Kidney tubule cell (primary cell): ENCODE measurements at places on chromosomes 16 and 17.

DNA sequence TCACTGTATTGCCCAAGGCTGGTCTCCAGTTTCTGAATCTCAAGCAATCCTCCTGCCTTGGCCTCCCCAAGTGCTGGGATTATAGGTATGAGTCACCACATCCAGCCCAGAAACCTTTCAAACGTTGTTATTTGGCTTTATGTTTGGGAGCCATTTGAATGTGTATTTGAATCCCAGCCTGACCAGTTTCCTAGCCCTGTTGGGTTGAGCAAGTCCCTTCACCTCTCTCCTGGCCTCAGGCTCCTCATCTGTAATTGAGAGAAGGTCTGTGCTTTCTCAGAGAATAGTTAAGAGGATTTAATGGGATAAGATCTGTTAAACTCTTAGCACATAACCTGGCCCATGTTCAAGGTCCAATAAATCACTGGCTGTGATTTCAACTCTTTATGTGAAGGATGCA, 385.8 kb upstream of the RBFOX1 start:
- no peak for DNase-seq

- DNase-seq, result no peak
Observed at GRCh38 chr17:3643889-3644349, 7.4 kb downstream of the CTNS start.

DNA sequence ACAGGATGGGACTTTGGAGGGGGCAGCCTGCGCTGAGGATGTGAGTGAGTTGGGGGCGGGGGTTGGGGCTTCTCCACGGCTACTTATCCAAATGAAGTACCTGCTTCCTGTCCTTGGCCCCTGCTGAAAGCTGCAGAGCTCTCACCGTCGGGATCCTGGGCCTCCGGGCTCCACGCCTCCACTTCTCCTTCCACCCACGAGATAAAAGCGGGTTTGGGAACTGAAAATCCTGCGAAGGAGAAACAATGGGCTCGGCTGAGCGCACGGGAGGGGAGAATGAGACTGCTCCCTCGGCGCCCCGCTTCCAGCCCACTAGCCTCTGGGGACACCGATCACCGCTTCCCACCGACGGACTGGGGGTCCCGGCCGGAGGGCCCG, 486 bp downstream of the ZNF785 start:
- DNase-seq, result peak; percentile 34

DNA sequence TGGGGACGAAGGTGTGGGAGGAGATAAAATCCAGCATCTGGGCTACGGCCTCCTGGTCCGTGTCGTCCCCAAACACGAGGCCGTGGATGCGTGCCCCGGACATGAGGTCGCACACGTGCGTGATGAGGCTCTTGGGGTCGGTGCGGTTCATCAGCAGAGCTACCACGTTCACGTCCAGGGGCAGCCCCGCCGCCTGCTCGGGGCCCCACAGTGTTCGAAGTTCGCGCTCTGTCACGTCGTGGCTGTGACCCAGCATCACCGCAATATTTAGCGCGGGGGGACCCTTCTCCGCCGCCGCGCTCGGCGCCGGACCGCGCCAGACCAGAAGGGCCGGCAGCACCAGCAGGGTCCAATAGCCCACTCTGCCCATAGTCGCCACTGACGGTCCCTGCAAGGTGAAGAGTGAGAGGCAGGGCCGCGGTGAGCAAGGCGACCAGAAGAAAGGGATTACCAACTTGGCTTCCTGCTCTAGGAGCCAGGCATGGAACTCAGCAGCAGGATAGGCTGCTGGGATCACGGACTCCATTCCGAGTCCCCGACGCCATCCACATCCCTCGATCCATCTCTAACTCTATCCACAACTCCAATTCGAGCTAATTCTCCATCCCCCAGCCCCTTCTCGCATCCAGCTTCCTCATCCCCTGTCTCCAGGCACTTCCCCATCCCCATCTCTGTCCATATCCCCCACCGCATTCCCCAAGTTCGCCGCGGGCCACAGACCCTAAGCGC, 2.0 kb downstream of the GRIN2A start:
- no peak for DNase-seq

- DNase-seq, result no peak
Observed at GRCh38 chr16:13234999-13235398, 333.6 kb downstream of the SHISA9 start.

- no peak for DNase-seq
Observed at GRCh38 chr16:10202649-10203048, 20.4 kb upstream of the GRIN2A start.

DNA sequence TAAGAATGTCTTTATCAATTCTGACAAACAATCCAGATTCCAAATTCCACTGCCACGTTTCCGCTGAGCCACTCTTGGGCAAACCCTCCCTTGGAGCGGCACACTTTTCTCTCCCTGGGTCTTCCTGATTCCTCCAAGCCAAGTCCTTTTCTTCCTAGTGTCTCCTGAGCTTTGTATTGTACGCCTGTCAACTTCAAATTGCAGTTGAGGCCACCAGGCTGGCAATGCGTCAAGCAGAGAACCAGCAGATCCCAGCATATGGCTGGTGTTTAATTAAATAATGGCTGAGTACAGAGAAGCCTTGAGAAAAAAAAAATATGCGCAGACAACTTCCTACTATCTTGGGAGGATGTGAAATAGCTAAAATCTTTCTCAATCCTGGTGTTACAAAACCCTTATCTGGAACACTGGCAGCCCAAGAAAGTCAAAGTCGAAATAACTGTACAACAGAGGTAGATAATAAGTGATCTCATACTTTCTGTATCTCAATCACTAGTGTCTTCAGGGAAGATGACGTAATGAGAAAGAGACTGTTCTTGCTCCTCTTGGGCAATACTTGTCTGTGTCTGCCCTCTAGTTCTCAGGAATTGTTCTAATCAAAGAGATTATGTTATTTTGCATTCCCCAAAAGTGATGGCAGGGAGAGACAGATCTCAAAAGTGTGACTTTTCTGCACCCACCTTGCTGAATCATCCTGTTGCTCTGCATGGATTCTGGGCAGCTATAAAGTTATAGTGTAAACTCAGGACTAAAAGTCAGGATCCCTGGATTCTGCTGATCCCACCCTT, 15.0 kb downstream of the SMIM36 start:
- peak; percentile 64 for DNase-seq

- no peak for DNase-seq
Observed at GRCh38 chr17:670286-670685, 44.4 kb downstream of the VPS53 start.

GRCh38 chr17:39547713-39548478, 59.8 kb downstream of the NEUROD2 start:
- DNase-seq, result peak; percentile 51

DNA sequence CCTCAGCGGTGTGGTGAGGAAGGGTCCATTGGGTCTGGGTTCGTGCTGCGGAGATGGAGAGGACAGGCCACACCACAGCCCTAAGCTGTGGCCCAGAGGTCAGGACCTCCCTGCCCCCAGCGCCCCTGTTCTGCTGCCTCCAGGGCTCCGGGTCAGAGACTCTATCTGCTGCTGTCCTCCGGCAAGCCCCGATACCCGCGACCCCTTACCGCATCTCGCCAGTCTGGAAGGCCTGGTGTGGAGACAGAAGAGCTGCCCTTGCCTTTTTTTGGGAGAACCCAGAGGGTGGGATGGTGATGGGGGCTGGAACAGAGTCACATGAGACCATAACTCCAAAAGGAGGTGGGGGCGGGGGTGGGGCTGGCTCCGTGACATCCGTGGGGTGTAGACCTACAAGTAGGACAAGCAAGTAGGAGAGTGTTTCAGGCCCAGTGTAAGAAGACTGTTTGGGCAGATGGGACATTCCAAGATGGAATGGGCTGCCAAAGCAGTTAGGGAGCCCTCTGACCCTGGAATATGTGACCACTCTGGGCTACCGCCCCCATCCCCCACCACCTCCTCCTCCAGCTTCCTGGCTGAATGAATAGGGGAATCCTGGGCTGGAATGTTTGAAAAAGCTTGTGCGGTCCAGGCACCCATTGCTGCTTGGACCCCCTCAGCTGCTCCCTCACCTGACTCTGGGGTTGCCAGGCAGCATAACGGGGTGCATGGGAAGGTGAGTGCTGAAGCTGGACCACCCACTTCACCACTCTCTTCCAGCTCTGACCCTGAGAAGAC, 1.4 kb downstream of the XYLT2 start:
- DNase-seq, result no peak

- no peak for DNase-seq
Observed at GRCh38 chr17:19677736-19678379, 29.3 kb downstream of the ALDH3A2 start.

DNA sequence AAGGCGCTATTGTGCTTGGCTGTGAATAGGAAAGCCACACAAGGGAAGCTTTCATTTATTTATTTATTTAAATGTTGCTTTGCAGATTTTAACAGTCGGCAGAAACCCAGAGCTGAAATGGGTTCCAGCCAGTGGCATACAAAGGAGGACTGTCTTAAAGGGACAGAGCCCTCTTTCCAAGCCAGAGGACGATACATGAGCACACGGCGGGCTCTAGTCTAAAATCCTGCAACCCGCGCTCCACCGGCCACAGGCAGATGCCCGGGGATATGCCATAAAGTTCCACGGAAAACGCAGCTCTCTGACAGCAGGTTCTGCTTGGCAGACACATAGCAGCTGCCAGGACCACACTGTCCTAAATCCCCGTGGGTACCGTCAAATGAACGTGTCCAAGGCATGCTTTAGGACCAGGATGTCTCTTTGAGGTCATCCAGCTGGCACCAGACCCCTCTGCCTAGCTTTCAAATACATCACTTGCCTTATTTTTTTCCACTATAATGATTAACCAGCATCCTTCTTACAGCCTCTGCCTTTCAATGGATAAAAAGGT, 64.6 kb downstream of the CYTH1 start:
- peak; percentile 35 for DNase-seq

- DNase-seq, result no peak
Observed at GRCh38 chr16:7246578-7246977, 86.1 kb upstream of the RBFOX1 start.

DNA sequence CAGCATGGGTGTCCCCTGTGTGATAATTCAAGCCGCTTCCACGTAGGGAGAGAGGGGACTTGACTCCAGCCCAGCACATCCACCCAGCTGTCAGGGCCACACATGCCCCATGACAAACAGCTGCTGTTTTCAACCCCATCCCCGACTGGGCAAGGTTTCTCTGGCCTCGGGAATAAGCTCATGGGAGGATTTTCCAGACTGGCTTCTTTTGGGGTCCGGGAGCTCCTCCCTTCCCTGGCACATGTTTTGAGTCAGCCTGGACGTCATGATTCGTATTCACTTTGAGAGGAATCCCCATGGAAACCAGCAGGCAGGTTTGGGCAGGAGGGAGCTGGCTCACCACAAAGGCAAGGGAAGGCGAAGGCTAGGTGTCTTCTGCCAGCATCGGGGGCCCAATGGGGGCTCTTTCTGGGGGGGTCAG, 156.4 kb downstream of the CMIP start:
- peak; percentile 64 for DNase-seq

GRCh38 chr17:57467801-57468200, 211.5 kb downstream of the MSI2 start:
- DNase-seq, result no peak

DNA sequence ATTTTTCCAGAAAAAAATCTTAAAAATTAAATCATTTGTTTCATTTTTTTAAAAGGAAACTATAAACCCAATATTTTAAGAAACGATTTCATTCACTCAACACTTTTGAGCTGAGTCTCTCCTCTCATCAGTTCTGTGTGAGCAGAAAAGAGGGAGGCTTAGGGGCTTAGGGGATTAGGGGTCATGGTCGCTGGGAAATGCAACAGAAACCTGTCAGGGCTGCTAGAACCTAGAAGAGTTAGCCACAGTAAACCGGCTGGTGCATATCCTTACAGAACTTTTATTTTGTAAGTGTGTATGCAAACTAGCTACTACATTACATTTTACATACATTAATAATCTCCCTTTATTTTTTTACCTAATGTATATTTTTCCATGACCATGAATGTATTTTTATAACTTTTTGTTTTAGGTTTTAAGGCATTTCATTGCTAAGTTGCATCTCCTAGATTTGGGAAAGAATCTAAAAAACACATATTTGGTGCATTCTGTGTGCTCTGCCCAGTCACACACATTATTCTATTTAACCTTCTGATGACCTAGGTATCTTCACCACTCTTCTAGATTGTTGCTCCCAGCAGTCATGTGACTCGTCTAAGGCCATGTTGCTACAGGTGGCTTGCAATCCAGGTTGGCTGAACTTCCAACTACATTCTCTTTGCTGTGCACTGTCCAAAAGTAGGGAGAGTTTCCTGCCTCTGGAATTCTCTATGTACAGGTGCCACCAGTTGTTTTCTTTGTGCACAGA, 24.4 kb downstream of the TBC1D3B start:
- DNase-seq, result no peak

DNA sequence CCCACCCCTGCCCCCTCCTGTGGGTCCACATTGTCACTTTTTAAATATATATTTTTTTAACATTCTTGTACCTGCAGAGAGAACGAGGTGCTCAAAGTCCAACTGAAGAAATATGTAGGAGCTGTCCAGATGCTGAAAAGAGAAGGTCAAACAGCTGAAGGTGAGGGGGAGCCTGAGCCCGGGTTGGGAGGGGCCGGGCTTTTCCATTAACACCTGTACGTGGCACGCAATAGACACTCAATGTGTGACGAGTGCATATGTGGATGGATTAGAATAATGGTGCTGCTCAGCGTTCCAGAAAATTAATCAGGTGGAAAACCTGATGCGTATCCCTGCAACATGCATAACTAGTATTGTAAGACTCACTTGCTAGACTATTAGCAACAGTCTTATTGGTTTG, 223.0 kb downstream of the SNX29 start:
- DNase-seq, result peak; percentile 89

- peak; percentile 14 for DNase-seq
Observed at GRCh38 chr16:23952128-23952970, 116.6 kb downstream of the PRKCB start.

DNA sequence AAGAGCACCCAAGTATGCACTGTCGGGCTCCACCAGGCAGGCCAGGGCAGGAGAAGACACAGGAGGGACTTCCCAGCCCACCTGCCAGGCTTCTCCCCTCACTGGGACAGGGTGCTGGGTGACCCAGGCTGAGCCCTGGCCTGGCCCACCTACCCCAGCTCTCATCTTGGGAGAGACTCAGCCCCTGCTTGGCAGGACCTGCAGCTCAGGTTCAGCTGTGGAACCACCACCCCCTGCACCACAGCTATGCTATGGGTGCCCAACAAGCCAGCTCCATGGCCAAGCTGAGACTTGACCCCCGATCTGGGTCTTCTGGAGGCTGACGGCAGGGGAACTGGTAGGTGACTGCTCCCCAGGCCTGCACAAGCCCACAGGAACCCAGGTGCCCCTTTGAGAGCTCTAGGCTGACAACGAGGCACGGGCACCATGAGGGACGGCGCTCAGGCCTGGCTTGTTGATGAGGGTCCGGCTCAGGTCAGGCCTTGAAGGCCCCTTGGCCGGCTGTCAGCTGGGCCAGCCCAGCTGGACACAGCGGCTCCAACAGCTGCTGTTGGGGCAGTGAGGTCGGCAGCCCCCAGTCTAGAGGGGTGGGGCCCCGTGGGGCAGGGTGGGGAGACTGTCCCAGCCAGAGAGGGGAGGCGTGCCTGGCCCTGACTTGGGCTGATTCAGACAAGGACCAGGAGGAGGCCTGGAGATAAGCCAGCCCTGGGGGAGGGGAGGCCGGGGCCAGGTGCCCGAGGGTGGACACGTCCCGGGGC, 4.6 kb downstream of the RPUSD1 start:
- peak; percentile 14 for DNase-seq

DNA sequence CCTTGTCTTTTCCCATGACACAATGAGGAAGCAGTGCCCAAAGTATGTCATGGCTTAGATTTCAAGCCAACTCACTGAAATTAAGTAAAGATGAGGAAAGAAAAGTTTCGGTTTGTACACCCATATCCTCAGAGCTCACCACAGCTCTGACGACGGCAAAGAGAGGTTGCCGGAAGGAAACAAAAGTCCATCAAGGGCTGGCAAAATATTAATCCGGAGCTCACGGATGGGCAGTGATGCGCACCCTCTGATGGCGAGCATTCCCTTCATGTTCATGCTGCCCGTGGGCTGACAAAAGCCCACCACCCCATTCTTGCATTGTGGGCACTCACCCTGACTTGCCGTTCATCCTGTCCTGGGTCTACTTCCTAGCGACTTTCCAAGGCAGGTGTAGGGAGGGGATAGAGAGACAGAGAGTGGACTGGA, 103.1 kb downstream of the SOX9 start:
- DNase-seq, result peak; percentile 90
